ENCODE measurements at places on chromosomes 13 and 19.
A peak's percentile ranks its signal among the peaks of the same experiment; 100 is the strongest.

DNA sequence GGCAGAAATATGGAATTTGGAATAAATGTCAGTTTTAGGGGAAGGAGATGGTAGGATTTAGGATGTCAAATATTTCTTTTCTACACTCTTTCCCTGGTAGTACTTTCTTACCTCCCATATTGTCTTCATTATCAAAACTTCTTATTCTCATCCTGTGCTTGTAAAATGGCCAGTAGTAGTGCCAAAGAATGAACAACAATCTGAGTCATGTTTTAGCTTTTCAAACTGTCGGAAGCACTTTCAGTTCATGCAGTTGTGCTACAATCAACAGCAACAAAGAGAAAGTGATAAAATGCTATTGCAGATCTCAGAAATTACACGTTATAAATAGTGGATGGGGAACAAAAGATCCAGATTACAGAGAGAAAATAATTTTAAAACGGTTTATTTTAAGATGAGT lies 193.7 kb upstream of the RXFP2 start:
- DNase-seq, result no peak

- DNase-seq, result no peak
Observed at GRCh38 chr13:28981530-28981929, 161.4 kb downstream of the MTUS2 start.

GRCh38 chr19:40743926-40744325 lies 6.4 kb downstream of the ACTMAP start:
- no peak for DNase-seq

GRCh38 chr13:103839460-103839859 lies 773.2 kb upstream of the SLC10A2 start:
- DNase-seq, result no peak

- no peak for DNase-seq
Observed at GRCh38 chr19:18221815-18222725, 4.2 kb downstream of the PDE4C start.

GRCh38 chr19:33819880-33820781 lies 23.5 kb downstream of the KCTD15 start:
- DNase-seq, result peak; percentile 35

GRCh38 chr19:13762635-13763235 lies 1.6 kb upstream of the MRI1 start:
- no peak for DNase-seq

GRCh38 chr19:8544168-8544567 lies 30.2 kb upstream of the ZNF414 start:
- no peak for DNase-seq

DNA sequence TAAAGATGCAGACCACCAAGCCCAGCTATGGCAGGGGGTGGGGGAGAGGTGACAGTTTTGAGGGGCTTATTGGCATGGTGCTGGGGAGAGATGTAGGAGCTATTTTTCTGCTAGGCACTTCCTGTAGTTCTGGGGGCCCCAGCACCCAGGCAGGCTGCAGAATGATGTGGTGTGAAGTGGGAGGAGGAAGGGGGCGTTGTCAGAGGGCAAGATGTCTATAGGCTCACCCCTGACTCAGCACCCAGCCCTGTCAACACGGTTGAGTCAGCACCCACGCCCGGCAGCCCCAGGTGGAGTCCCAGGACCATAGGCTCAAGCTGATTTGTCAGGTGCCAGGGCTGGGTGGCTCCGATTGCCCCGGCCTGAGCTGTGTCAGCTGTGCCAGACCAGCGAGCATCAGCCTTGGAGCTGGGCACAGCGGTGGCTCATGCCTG lies 5.8 kb downstream of the KLF2 start:
- peak; percentile 87 for DNase-seq

DNA sequence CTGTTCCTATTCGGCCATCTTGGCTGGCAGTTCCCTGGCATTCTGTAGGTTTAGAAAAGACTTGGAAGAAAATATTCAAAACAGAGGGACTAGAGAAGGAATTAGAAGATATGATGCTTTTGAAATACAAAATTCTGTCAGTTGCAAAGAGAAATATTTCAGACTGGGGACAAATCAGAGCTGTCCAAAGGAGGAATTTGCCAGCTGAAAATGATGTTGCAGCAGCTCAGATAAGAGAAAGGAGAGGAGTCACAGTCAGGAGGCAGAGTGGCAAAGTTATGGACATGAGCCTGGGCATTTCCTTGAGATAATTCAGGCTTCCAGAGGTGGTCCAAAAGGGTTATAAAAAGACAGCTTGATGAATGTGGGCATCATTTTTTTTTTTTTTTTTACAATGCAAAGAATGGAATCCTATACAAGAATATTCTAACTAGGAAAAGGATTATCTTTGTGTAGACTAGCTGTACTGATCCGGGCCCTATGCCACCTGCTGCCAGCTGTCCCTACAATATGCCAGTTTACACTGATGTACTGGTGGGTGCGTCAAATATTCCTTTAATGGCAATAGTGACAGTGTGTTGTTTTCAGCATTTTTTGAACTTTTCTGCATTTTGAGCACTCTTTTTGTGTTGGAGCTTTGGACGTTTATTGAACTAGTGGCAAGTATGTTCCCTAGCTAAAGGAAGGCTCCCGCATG lies 31.8 kb upstream of the CBY2 start:
- DNase-seq, result no peak

GRCh38 chr19:35143818-35144217 lies 763 bp downstream of the FXYD7 start:
- no peak for DNase-seq

DNA sequence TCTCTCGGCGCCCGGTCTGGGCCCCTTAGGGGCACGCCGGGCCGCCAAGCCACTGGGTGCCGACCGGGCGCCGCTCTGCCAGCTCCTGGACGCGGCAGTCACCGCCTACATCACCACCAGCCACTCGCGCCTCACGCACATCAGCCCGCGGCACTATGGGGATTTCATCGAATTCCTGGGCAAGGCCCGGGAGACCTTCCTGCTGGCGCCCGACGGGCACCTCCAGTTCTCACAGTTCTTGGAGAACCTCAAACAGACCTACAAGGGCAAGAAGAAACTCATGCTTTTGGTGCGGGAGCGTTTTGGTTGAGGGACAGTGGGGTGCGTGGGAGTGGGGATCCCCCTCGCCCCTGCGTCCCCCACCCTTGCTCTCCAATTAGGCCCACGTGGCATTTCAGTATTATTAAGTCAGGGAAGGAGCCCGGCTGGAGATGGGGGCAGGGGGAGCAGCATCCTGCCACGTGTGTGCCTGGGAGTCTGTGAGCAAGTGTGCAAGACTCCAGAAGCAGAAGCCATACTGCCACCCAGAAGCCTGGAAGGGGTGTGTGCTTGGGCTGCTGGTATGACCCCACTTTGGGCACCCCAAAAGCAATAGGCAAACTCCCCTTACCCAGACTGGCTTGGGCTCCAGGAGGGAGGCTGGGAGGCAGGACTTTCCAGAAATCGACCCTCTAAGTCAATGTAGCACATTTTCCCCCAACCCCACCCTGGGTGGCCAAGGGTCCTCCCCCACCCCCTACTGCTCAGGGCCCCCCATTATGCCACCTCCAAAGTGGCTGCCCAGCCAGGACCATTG lies 35.7 kb downstream of the ZSWIM4 start:
- DNase-seq, result no peak

DNA sequence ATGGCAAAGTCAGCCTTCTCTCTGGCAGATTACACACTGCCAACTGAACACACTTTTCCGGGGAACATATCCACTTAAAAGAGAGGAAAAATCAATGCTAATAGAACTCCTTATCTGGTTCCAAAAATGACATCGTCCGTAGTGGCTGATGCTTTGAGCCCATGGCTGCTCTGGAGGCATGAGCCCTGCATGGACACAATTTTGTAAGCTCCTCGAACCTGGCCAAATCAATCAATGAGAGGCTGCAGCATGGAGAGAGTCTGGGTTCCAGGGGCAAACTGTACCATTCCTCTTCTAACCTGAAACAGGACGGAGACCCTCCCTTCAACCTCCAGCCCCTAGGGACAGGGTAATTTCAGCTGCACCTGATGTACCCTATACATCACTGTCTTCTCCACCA lies 21.0 kb upstream of the TSHZ3 start:
- DNase-seq, result no peak

All from stimulated activated CD4-positive, alpha-beta T cell treated with anti-CD3 and anti-CD28 coated beads, Interleukin-1b, Interleukin-23, amount 100 ng/mL, for 1 hour (primary cell).